ENCODE measurements at places on chromosomes 4 and X.

- no peak for DNase-seq
These were observed 41.4 kb upstream of the MAGEA4 start for GRCh38 chrX:151871244-151871643.

DNA sequence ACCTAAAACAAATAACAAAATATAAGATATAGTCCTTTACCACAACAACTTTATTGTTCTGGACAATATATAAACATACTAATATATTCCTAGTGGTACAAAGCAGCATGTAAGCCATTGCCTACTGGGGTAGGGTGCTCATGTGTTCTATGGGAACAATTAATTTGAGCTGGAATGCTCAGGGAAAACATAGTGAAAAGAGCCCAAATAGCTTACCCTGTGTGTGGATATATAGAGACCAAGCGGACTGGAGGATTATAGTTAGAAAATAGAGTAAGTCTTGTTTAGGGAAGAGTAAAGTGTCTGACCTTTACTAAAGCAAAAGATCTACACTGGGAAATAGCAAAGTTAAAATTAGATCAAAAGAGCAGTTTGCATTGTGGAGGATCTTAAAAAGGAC is 64.8 kb downstream of the MAD2L1 start:
- no peak for DNase-seq

DNA sequence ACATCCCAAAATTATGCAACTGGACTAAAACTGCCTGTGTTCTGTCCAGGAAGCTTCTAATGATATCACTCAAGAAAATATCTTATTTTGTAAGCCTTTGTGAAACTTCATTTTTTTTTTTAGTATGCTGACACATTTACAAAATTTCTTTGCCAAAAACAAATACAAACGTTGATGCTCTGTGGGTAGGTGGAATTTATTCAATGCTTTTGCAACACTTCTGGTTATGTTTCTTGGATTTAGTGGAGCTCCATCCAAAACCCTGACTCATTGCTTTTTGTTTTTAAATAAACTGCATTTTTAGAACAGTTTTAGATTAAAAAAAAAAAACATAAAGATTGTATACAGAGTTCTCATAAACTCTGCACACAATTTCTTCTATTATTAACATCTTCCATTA is 250.9 kb upstream of the MAOA start:
- DNase-seq = no peak

- no peak for DNase-seq
These were observed 344.4 kb upstream of the ACTRT1 start for GRCh38 chrX:128396601-128397000.

GRCh38 chrX:72465889-72466288 is 106.8 kb downstream of the HDAC8 start:
- no peak for DNase-seq

- DNase-seq = no peak
These were observed 92.1 kb upstream of the ANKRD50 start for GRCh38 chr4:124804584-124804983.

- DNase-seq = no peak
These were observed 205.9 kb downstream of the LDB2 start for GRCh38 chr4:16692524-16692923.

- no peak for DNase-seq
These were observed 58.0 kb upstream of the KLHL13 start for GRCh38 chrX:118174516-118175098.

All from coronary artery (tissue), 2 donors.